ENCODE measurements at places on chromosomes 11 and 22. TPM values are rescaled to one million over a fixed set of nuclear protein-coding genes. Genes with fewer than 3 reads are reported as not detected.

TBX10 gene
- polyA plus RNA-seq, result not detected

ADAMTS8 gene
- 8.3 TPM for polyA plus RNA-seq

OR5P2 gene
- not detected for polyA plus RNA-seq

WNT7B gene
- 0.07 TPM for polyA plus RNA-seq

IL17REL gene
- polyA plus RNA-seq, result not detected
